ENCODE measurements at places on chromosomes 1 and 21. TPM values are rescaled to one million over a fixed set of nuclear protein-coding genes. Genes with fewer than 3 reads are reported as not detected.

Gene HCN3
- total RNA-seq: 2.7 TPM

Gene MATN1
- total RNA-seq: 0.93 TPM

DNA sequence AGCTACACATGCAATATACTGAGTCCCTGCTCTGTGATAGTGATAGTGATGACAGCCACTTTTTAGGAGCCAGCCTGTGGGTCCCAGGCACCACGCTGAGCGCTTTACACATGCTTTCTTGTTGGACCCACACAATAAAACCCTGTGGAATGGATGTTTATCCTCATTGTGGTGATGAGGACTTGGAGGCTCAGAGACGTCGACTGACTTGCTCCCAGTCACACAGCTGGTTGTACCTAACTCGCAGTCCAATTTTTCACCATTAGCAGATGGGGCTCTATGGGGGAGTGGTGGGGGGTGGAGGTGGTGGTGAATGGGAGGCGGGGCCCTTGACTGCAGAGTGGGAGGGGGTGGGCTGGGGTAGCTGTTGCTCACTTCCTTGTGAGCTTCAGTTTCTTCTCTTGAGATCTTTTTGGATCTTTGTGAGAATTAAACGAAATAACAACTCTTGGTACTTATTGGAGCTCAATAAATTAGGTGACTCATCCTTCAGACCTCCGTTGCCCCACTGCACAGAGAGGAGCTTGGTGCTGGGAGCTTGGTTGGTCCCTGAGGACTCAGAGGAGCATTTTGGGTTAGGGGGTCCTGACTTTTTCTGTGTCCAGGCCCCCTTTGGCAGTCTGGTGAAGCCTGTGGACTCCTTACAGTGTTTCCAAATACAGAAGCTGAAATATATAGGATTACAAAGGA is 61.8 kb upstream of the CD1D start:
- no peak for DNase-seq

- no peak for DNase-seq
These were observed 25.2 kb downstream of the KIFAP3 start for GRCh38 chr1:170049176-170049800.

DNA sequence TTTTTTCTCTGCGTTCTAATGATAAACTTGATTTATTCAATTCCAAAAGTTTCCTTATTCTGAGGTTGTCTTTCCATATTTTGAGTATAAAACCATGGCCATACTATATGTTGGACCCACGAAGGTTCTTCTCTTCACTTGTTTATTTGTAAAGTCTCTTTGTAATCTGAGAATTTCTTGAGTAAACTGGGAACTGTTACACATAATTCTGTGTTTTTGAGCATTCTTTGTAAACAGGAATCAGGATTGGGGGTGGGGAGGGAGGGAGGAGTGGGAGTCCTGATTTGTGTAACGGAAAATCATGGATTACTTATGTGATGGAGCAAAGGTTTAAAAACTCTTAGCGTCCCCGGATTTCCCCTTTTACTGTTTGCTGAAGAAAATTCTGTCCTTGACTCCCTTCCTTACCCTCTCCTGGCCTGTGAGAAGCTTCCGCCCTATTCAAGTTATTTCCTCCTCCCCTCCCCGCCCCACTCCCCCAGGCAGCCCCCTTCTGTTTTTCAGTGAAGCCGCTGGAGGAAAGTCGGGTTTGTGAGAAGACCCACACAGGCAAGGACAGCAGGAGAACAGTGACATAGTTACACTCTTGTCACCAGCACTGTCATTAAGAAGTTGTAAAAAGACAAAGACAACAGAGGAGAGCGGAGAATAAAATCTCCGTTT is 6.4 kb upstream of the NBPF11 start:
- no peak for DNase-seq

- DNase-seq: no peak
These were observed 45.5 kb upstream of the MRPS6 start for GRCh38 chr21:34027721-34028461.

Gene TNFRSF14
- total RNA-seq: 148 TPM

Gene TSPAN2
- 0.91 TPM for total RNA-seq
